ENCODE measurements at places on chromosomes 3 and 15.

DNA sequence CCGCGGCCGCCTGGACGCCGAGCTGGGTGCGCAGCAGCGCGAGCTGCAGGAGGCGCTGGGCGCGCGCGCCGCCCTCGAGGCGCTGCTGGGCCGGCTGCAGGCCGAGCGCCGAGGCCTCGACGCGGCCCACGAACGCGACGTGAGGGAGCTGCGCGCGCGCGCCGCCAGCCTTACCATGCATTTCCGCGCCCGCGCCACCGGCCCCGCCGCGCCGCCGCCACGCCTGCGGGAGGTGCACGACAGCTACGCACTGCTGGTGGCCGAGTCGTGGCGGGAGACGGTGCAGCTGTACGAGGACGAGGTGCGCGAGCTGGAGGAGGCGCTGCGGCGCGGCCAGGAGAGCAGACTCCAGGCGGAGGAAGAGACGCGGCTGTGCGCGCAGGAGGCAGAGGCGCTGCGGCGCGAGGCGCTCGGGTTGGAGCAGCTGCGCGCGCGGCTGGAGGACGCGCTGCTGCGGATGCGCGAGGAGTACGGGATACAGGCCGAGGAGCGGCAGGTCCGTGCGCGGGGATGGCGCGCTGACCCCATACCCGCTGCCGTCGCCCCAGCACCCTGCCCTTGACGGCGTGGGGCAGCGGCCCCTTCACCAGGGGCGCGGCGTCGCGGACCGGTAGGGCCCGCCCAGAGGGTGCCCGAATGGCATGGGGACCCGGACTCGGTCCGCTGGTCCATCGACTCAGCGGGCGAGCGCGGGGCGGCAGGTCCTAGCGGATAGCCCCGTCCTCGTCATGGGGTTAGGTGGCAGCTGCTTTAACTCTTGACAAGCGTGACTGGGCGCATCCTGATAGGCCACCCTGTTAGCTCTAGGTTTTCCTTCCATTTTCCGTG lies 848 bp downstream of the SYNM start:
- peak; percentile 75 for DNase-seq

- DNase-seq: peak; percentile 49
Observed at GRCh38 chr15:88274553-88275460, 18.3 kb upstream of the NTRK3 start.

- DNase-seq: no peak
Observed at GRCh38 chr15:33724321-33725036, 243.8 kb upstream of the CHRM5 start.

DNA sequence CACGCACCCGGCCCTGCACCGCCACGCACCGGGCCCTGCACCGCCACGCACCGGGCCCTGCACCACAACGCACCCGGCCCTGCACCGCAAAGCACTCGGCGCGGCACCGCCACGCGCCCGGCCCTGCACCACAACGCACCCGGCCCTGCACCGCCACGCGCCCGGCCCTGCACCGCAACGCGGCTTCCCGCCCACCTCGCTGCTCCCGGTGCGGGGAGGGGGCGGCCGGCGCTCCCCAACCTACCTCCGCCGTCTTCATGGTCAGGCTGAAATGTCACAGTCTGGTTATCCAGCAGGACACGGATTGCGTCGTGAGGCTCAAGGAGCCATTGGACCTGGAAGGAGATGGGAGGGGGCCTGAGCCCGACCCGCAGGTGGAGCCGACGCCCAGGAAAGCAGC lies 41.8 kb downstream of the MUC20 start:
- DNase-seq: no peak

DNA sequence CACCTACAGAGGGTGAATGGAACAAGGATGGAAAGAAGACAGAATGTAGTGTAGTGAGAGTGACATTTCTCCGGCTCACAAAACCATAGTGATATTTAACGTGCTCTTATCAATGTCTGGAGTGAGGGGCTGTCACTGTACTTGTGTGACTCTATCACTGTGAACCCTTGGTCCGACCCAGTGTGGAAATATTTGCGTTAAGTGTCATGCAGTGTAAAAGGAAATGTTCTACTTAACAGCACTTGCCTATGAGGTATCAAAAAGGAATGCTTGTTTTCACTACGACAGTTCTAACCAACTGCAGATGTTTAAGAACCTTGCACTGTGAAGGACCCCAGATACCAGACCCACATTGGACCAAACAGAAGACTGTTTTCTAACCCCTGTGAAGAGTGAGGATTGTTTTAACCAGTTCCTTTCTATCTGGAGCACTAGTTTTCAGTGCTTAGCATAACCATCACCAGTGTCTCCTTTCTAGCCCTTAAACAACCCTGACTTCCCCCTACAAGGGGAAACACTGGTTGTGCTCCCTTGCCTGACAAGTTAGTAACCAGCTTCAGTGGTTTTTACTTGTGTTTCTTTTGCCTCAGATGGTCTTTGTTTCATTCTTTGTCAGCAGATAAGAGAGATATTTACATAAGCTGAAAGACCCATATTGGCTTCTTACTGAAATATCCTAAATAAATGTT lies 144.7 kb upstream of the ABHD17C start:
- peak; percentile 83 for DNase-seq

Data from SW 1271 (cell line).